ENCODE measurements at places on chromosomes 16 and 17. TPM values are rescaled to one million over a fixed set of nuclear protein-coding genes. Genes with fewer than 3 reads are reported as not detected.

- DNase-seq = no peak
These were observed 7.4 kb downstream of the ELOB start for GRCh38 chr16:2769675-2770056.

TVP23A gene
- total RNA-seq = 0.30 TPM

GRCh38 chr17:57308543-57309186, 52.3 kb downstream of the MSI2 start:
- no peak for DNase-seq

DNA sequence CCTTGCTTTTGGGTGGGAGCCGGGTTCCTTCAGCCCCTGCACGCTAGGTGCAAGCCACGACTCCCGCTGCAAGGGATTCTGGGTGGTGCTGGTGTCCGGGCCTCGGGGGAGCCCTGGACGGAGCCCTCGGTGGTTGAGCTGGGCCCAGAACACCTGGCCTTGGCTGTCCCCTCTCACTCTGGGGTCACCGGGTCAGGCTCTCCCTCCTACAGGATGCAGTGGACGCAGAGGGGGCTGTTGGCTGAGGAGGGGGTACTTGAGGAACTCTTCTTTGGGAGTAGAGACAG, 27.9 kb upstream of the SLC38A10 start:
- DNase-seq = no peak

RRAD gene
- 173 TPM for total RNA-seq

GRCh38 chr17:33090806-33091205, 99.2 kb downstream of the SPACA3 start:
- DNase-seq = no peak

GRCh38 chr16:76955629-76956028, 235.4 kb upstream of the MON1B start:
- no peak for DNase-seq

DNA sequence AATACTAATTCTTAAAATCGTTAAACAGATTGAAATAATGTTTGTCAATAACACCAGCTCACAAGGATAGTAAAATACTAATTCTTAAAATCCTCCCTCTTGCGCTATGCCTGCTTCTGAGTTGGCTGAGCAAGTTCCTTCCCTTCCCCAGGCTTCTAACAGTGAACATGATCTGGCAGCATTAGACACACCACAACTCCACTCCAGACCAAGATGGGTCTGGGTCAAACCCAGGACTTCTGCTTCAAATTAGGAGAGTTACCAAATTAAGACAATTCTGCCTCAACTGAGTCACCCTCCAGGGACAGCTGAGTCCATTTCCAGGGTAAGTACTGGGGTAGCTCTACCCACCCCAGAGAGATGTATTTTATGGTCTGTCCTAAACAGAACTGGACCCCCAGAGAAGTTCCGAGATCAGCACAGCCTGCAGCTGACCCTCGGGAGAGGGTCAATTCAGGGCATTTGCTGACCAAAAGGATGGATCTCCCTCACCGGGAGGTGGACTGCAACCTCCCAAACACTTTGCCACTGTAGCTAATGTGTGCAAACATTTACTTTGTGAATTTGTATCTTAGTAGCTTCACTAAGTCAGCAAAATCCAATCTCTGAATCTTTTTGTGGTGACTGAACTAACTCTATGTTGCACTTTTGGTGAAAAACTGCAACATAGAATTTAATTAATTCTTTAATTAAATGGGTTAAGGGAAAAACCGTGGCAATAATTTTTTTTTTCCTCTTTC, 48.8 kb downstream of the ADCY9 start:
- no peak for DNase-seq

DNA sequence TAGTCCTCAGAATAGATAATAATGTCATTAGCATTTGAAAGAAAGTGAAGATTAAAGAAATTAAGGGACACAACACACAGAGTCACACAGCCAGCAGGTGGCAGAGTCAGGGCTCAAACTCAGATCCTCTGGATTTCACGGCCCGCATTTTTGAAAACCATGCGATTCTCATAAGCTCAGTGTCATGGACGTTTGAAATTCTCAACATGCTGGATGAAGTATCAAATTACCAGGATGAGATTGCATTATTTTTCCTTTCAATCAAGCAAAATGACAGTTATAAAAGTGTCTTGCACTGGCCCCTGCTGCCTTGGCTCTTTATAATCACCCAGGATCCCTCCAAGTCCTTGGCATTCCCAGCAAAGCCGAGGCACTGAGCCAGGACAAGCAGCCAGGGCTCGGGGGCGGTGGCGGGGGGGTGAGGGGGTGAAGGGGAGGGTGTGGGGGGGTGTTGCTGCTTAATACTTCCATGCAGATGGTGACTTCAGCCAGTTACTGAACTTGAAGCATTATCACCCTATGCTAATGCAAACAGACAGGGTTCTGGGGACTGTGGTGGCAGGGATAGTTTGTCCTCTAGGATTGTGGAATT, 6.6 kb upstream of the BMERB1 start:
- DNase-seq = peak; percentile 82

FOXL1 gene
- 1.3 TPM for total RNA-seq

LCAT gene
- total RNA-seq = 2.9 TPM

- no peak for DNase-seq
These were observed 4.0 kb downstream of the CA7 start for GRCh38 chr16:66848172-66848571.

DNA sequence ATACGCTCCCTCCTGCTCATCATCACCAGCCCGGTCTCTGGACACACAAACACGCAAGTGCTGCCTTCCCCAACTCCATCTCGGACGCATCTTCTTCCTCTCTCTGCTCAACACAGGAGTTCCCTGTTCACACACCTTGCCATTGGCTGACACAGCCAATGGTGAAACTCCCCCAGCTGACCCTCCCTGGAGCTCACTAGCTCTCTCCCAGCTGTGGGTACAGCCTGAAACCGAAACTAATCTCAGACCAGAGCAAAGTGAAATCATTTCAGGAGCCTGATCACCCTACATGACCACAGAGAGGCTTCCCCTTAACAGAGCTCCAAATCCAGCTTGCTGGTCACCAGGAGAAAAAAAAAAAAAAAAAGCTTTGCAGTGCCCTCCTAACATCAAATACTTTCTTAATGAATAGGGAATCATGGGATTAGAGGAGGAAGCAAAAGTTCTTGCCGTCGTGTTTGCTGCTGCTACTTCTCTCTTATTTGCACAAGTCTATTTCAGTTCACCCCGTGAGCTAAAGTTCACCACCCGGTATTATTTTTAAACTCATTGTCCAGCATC, 8.3 kb downstream of the CUEDC1 start:
- no peak for DNase-seq

CARHSP1 gene
- 84.8 TPM for total RNA-seq

TMEM238L gene
- total RNA-seq = not detected

- DNase-seq = peak; percentile 62
These were observed 35.1 kb downstream of the MFSD11 start for GRCh38 chr17:76772842-76773525.

TBX21 gene
- not detected for total RNA-seq

DNA sequence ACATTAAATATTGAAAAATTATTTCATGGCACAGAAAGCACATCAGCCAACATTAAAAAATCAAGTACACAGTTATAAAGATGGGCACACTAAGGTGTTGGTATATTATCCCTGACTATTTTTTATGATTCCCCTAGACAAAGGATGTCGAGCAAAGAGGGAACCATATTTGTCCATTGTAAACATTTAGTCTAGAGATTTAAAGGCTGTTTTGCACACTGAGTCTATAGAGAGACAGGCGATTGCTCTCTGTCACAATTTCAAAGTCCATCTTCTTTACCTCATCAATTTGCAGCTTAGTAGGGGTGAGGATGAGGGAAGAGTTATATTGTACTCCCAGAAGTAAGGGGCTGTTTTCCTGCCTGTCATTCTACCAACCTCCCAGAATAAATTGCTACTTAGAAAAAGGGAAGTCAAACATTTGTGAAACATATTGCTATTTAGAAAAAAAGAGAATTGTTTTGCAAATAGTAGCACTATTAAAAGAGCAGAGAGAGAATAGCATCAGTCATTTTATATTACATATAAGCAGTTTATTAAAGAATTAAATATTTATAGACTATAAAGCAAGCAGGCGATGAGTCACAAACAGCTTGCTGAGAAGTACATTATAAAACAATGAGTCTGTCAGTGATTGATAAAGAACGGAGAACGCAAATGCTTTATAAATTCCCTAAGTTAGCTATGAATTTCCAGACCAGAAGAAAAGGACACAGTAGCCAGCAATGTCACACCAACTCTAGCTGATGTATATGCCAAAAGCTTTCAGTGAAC, 270.6 kb upstream of the PMFBP1 start:
- no peak for DNase-seq

DNA sequence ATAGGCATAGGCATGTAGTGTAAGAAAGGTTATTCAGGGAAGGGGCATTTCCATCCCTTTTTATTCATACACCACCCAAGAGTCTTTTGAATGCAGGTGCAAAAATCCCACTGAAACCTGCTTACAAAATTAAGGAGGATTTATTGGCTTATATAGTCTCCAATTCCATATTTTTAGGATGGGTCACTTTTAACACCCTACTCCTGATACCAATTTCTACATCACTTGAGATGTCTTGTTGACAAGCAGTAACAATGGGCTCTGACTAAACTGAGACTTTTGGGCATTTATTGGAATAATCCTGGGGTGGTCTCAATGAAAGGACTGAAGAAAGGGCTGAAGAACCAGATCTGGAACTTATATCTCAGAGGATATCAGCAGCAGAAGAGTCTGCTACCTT, 18.9 kb upstream of the NKD1 start:
- no peak for DNase-seq

- no peak for DNase-seq
These were observed 35.0 kb downstream of the ZCCHC14 start for GRCh38 chr16:87457709-87458423.

TEX19 gene
- total RNA-seq = not detected

DNA sequence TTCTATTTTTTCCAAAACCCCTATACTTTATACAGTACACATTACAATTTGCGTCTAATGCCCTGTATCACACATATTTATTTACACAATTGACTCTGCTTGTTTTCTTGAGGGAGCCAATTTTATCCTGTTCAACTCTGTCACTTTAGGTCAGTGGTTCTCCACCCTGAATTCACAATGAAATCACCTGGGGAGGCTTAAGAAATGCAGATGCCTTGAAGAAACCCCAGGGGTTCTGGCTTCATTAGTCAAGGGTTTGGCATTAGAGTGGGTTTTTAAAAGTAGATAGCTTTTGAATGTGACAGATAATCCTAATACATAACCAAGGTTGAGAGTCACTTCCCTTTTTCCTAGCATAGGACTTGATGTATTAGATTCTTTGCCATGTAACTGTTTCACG, 398.6 kb upstream of the ERCC4 start:
- DNase-seq = no peak

DNA sequence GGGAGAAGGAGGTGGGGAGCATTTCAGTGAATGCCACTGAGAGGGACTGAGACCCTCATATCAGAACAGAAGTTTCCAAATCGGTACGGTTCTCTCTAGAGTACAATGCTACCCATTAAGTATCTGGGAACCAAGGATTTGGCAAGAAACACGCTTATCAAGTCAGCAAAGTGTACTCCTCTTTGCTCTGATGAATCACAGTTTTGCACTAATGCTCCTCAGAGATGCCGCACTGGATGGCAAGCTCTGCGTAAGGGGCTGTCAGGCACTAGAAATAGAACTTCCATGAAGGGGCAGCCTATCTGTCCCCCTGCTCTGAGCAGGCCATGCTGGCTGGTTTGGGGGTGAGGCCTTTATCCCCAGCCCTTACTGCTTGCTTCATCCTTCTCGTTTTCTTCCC, 4.8 kb upstream of the ABCC12 start:
- DNase-seq = no peak

DNA sequence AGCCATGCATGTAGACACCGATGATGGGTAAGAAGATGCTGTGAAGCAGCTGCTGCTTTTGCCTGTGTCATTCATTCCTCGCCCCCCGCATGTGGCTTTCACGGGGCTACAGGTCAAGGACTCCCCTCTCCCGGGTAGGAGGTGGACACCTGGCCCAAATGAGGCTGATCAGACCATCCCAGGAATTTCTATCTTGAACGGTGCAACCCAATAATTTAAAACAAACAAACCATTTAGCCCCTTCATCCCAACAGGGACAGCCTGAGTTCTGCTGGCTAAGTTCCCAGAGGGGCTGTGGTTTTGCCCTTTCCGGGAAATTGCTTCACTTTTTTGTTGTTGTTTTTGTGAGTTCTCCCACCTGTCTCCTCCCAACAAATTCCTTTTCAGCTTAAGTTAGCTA, 137.7 kb upstream of the CDH5 start:
- no peak for DNase-seq

ITGAD gene
- total RNA-seq = not detected

All from right atrium auricular region (tissue), 2 donors.